Subcutaneous preadipocyte (primary cell): ENCODE measurements at places on chromosomes 6 and 20. TPM values are rescaled to one million over a fixed set of nuclear protein-coding genes. Genes with fewer than 3 reads are reported as not detected.

Gene PAK1IP1
- total RNA-seq: 22.0 and 26.4 TPM in 2 replicates

Gene RNF144B
- total RNA-seq: 0.37 and 0.78 TPM in 2 replicates

Gene GSTA5
- not detected in 2 replicates for total RNA-seq

Gene BNIP5
- total RNA-seq: not detected in 2 replicates

Gene CBLN4
- total RNA-seq: not detected in 2 replicates

Gene ATP6V1G2
- total RNA-seq: 1.8 TPM in 2 replicates

Gene SEMG2
- total RNA-seq: not detected in 2 replicates

Gene KIF16B
- total RNA-seq: 7.7 and 9.2 TPM in 2 replicates

Gene DCDC2
- under 0.01 TPM in 2 replicates for total RNA-seq

Gene EFCAB8
- total RNA-seq: under 0.01 TPM in 2 replicates
